ENCODE measurements at places on chromosomes 6 and 20. TPM values are rescaled to one million over a fixed set of nuclear protein-coding genes. Genes with fewer than 3 reads are reported as not detected.

UNC5CL gene
- 1.6 TPM for total RNA-seq

DNA sequence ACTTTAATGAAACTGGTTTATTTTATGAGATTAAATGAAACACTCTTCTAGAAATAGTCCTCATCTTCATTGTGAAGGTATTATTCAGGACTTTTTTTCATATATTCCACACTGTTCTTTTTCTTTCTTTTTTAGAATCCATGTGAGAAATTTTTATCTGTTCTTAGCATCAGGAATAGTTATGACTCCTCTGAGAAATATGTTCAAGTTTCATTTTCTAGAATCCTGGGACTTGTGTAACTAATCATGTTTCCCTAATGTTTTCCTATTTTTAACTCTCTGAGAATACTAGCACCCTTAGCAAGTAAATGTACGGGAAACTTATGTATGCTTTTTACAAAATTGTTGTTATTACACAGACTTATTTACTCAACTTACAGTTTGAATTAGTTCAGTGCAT lies 407.8 kb downstream of the CBLN4 start:
- no peak for DNase-seq

DNA sequence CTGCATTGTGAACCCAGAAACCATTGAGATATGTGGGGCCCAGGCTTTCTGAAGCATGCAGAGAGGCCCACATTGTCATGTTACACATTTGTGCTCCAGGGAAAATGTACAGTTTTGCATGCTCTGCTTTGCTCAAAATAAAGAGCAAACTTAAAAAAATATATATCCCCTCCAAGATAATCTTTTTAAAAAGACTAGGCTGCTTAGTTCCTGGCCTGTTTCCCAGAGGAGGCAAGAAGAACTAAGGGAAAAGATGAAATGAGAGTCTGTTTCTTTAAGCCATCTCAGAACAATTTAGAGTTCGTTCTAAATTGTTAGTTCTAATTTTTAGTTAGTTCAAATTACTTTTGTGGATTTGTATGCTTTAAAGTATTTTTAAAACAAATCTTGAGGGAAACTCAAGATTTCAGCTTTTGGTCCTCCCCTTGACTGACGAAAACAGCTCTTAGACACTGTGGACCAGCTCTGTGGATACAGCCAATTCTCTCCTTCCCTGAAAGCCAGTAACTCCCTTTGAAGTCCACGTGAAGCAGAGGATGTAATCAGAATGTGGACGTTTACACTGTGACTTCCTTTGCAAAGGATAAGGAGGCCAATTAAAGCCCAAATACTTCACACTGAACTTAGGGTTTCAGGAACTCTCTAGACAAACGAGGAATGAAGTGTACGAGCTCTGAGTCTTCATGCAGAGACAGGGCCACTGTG lies 84.7 kb downstream of the CD164 start:
- DNase-seq, result no peak

DNA sequence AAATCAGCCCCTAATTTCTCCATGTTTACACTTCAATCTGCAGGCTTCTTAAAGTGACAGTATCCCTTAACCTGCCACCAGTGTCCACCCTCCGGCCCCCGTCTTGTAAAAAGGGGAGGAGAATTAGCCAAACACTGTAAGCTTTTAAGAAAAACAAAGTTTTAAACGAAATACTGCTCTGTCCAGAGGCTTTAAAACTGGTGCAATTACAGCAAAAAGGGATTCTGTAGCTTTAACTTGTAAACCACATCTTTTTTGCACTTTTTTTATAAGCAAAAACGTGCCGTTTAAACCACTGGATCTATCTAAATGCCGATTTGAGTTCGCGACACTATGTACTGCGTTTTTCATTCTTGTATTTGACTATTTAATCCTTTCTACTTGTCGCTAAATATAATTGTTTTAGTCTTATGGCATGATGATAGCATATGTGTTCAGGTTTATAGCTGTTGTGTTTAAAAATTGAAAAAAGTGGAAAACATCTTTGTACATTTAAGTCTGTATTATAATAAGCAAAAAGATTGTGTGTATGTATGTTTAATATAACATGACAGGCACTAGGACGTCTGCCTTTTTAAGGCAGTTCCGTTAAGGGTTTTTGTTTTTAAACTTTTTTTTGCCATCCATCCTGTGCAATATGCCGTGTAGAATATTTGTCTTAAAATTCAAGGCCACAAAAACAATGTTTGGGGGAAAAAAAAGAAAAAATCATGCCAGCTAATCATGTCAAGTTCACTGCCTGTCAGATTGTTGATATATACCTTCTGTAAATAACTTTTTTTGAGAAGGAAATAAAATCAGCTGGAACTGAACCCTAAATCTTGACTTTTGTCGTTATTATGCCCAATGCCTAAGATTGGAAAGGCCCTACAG lies 4.5 kb downstream of the SOX4 start:
- no peak for DNase-seq

All from neural crest cell (in vitro differentiated cells).